ENCODE measurements at places on chromosomes 7 and 10.

DNA sequence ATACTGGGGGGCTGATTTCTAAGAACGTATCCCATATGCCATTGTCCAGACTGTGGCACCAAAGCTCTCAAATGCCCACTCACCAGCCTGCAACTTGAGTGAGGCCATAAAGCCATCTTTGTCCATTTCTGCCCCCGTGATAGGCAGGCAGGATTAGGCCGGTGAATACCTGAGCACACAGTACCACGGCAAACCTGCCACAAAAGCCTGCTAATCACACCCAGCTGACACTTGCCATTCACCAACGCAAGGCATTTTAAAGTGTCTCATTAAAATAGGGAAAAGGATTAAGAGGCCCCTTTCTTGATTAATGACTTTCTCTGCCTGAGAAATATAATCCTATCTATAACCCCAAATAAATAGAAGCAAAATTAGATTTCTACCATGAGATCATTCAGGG lies 111.4 kb upstream of the NANOS1 start:
- no peak for DNase-seq

GRCh38 chr7:101185258-101185839 lies 5.3 kb upstream of the NAT16 start:
- no peak for DNase-seq

GRCh38 chr7:101880282-101881054 lies 63.0 kb downstream of the CUX1 start:
- DNase-seq: no peak

DNA sequence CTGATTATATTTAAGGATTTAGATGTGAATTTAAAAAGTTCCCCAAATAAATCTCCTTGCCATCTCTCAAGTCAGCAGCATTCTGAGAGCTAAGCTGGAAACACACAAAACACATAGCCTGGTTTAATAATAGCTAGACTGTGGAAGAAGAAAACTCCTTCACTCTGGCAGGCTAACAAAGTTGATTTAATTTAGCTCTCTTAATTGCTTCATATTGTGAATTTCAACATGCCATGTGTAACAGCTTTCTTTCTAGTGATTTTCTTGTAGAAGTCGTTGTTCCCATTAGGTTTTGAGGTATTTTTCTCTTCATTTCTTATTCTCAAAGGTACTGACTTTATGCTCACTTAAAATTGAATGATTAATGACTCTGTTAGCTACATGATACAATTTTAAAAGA lies 216.8 kb upstream of the AKR1E2 start:
- DNase-seq: no peak

DNA sequence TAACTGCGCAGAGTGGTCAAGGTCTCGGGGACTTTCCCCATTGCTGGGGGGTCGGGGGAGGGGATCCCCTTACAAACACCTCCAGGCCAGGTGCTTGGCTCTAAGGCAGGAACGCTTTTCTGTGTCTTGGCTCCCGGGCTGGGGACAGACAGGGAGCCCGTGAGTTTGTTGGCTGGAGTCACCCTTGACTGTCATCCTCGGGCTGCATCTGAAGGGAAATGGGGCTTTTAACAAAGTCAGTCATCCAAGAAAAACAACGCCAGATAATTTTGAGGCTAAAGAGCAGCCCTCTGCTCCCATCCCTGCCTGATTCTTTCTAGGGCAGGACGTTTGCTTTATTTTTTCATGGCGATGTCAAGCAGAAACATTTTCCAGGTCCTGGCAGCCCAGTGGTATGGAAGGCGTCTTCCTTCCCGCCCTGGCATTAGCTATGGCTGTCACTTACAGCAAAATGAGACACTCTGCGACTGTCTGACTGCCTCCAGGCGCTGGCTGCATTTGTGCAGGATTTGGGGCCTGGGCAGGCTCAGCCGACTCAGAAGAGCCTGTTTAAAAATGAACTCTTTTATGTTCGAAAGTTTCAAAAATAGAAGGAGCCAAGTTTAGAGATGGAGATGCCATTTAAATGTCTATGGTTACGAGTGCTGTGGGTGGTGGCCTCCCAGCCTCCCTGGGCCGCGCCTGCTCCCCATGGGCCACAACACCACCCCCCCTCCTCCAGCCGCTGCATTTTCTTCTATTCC lies 54.7 kb upstream of the TNS3 start:
- DNase-seq: no peak

- no peak for DNase-seq
These were observed 15.7 kb upstream of the FLNC start for GRCh38 chr7:128814499-128814898.

DNA sequence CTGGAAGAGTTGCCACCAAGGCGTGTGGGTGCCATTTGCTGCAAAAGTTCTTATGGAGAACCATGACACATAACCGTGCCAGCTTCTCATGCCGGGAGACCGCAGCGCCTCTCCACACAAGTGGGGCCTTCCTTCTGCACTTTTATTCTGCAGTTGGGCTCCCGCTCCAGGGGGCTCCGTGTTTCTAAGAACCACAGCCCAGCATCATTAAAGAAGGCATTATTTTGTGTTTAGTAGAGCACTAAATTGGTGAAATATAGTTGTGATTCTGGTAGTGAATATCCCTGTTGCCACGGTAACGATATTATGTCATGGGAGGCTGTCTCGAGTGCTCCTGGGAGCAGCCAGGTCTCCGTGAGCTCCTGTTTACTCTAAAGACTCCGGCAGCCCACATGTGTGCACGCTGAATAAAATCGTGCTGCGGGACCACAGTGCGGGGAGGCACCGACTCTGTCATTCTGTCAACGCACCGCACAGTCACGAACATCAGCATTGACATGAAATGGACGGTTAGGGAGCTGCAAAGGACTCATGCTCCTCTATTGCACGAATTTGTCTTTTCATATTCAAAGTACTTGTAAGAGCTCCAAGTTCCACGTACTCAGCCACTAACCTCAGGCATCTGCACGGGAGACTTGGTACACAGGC lies 68.8 kb upstream of the PITRM1 start:
- DNase-seq: no peak

- no peak for DNase-seq
These were observed 3.4 kb downstream of the TNRC18 start for GRCh38 chr7:5420067-5420880.

DNA sequence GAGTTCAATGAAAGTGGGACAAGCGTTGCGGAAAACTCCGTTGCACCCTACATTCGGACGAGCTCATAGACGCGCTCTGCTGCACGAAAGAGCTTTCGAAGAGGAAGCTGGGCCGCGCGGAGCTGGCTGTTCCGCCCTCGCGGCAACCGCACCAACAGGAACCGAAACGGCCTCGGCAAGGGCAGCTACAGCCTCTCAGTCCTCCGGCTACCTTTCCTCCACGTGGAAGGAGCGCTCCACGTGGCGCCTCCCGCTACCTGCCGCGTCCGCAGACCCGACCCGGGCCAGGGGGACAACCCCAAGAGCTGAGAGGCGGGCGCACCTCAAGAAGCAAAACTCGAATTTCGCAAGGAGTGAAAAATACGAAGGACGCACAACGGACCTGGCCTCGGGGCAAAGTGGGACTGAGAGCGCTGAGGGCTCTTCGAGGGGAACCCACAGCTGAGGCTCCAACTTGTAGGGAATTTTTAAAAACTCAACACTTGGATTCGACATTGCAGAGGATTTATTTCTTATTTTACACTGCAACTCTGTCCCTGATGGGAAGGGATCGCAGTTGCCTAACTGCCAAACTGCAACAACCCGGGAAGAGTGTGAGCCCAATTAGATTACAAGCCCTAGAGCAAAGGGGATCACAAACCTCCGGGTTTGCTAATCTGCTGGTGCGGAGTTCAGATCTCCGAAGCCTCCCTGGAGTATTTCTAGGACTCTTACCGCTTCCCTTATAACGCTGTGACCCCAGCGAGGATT lies 1.4 kb downstream of the HPSE2 start:
- DNase-seq: no peak

DNA sequence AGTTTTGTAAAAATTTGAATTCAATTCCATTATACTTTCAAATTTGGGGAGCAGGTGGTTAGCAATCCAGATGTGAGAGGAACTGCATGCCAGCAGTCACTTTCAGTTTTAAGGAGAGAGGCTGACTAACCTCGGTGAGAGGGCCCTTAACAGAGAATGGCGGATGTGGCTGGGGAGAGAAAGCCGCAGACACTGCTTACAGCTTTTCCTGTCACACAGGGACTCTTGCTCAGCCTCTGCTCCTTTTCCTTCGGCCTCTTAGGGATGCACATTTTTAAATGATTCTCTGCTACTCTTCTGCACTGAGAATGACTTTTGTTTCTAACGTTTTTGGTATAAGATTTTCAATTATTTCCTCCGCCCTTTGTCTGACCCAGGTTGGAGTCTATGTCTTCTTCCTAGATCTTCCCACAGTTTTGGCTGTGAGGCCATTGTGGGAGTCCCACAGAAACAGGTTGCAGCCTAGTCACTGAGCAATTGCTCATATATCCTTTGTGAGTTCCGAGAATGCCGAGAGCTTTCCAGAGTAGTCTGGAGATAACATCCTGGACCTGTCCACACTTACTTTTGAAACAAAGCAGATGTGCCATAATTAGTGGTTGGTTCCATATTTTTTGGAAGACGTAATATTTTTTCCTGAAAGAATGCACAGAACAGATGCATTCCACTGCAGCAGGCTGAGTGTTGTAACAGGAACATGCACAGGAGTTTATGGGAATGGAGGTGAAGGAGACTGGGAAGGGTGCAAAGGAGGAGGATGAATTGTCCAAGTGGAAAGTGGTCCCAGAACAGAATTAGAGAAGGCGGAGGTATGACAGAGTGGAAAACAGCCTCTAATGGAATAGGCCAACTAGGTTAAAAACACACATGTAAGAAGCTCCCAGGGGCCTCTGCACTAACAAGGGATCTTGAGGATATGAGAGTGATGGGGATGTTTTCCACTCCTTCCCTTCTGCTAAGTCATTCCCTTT lies 168.0 kb upstream of the ZNF32 start:
- no peak for DNase-seq

GRCh38 chr7:78083476-78084120 lies 285.0 kb downstream of the PHTF2 start:
- no peak for DNase-seq

- DNase-seq: no peak
These were observed 297.8 kb downstream of the SDK1 start for GRCh38 chr7:3598854-3599253.

DNA sequence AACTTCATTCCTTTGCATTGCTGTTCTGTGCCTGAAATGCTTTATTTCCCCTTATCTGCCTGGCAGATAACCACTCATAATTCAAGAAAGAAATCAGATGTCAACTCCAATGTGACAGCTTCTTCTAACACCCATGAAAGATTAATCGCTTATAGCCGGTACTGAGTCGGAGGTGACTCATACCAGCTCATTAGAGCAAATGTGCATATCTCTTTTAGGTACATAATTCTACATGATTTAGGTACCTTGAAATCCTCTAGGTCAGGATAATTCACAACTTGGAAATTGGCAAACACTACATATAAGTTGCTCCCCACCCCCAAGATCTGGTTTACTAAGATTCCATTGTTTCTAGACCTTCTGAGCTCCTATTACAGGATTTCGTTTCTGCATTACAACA lies 554.4 kb upstream of the SORCS1 start:
- no peak for DNase-seq

DNA sequence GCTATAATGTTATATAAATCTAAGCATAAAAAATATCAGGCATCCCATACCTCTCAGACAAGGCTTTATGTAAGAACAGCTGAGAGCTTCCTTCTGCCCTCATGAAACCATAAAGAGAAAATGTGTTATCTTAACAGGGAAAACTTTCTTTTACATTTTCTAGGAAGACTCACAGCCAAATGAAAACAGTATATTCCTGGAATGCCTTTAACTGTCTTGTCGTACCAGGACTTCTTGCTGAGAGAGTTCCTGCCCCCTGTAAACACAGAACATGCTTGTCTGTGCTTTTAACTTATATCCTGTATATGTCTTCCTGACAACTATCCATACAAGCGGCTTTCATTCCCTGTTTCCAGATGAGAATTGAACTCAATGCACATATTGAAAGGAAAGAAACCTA lies 64.8 kb upstream of the AHR start:
- DNase-seq: no peak

- DNase-seq: no peak
These were observed 8.8 kb upstream of the DNTT start for GRCh38 chr10:96295475-96295874.

DNA sequence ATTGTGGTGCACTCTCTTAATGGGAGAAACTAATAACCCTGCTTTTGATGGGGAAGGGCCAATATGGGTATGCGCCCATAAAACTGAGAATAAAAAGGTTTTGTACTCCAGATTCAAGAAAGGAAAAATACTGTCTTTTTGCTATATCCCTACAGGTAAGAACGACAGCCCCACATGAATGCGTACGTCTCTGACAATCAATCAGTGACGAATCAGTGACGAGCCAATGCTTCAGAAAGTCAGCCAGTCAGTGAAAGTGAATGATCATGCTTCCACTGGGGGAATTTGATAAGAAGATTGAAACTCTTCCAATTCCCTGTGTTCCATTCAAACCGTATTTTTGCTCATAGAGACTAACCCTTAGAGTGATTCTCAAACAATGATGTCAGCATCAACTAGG lies 26.3 kb downstream of the ARL5B start:
- DNase-seq: no peak

DNA sequence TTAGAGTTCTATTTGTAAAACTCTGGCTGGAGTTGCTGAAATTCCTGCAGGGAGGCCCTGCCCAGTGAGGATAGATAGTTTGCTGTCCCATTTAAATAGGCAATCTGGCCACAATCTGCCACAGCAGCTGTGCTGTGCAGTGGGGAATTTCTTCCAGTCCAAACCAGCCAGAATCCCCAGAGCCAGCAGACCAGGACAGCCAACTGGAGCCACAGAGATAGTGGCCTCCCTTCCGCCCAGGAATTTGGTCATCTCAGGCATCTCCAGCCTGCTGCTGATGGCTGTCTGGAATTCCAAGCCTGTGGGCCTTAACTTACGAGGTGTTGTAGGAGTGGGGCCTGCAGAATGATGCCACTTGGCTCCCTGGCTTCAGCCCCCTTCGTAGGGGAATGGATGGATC lies 643.4 kb downstream of the DNAJB9 start:
- DNase-seq: no peak

- no peak for DNase-seq
These were observed 2.3 kb upstream of the FUOM start for GRCh38 chr10:133359972-133360610.

GRCh38 chr7:48011951-48012350 lies 17.0 kb downstream of the SUN3 start:
- no peak for DNase-seq

DNA sequence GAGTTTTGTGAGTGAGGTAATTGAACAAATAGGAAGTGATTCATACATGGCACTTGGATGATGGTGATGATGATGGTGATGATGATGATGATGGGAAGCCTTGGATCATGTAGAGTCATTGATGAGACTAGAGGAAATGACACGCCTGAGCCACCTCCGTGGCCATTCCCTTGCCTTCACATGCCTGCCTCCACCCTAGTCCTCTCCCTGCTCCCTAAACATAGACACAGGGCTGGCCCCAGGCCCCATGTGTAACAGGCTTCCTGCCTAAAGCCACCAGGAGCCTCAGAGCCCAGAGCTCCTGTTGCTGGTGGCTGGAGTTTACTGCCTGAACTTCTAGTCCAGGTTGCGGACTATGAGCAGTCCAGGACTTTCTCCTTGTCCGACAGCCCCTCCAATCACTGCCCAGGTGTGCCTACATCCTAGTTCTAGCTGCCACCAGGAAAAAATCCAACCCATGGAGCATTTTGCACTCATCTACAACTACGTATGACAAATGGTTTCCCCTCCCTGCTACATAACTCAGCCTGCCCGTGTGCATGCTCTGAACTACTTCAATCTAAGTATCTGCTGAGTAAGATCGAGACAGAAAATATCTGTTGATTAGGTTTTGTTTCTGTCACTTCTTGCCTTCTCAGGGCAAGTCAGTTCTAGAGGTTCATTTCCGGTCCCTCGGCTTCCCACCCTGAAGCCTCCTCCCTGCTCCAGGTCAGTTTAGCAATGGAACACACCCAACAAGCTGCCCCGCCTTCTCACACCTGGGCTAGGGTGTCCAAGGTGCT lies 35.5 kb upstream of the KDM7A start:
- DNase-seq: no peak

All from activated gamma-delta T cell (primary cell).